Mesenchymal stem cell (in vitro differentiated cells and primary cell): ENCODE measurements at places on chromosomes 5 and 9.

- DNase-seq = peak; percentile 46
Measured at GRCh38 chr9:123925819-123926218, 4.1 kb downstream of the DENND1A start.

- no peak for DNase-seq
Measured at GRCh38 chr5:54525692-54526091, 8.1 kb downstream of the SNX18 start.

- no peak for DNase-seq
Measured at GRCh38 chr9:122791872-122792669, 3.3 kb downstream of the OR5C1 start.

GRCh38 chr5:13910637-13911288, 33.7 kb downstream of the DNAH5 start:
- DNase-seq = no peak

- no peak for DNase-seq
Measured at GRCh38 chr9:115781070-115781736, 372.4 kb upstream of the PAPPA start.

DNA sequence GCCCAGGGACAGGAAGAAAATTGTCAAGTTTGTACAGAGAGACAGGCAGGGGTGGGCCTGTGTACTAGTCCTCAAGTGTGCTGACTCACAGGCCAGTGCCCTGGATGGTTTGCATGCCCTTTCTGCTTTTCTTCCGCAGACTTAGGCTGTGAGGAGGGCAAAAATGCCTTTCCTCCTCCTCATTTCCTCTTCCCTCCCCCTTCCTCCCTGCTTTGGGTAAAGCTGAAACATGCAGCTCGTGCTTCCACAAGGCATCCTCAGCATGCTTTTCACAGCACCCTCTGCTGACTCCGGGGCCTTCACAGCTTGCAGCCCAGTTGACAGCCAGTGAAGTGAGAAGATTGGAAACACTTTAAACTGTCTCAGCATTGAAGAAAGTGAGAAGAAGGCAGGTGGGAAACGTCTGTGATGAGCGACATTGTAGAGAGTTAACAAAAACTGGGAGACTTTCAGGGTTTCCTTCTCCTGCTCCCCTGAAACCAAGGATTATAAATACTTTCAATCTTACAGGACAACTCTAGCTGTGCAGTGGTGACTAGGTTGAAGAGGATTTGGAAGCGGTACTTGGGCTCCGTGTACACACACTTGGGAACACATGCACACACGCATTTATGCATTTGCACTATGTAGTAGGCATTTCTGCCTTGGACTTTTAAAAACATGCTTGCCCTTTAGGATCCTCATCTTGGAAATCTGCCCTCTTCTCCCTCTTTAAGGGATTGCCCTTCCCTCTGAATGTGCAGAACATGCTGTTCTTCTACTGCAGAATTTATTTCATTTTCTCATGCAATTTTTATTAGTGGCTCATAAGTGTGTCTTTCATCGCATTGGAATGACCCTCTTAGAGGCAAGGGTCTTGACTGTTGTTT, 138.8 kb downstream of the GRIA1 start:
- DNase-seq = peak; percentile 99

DNA sequence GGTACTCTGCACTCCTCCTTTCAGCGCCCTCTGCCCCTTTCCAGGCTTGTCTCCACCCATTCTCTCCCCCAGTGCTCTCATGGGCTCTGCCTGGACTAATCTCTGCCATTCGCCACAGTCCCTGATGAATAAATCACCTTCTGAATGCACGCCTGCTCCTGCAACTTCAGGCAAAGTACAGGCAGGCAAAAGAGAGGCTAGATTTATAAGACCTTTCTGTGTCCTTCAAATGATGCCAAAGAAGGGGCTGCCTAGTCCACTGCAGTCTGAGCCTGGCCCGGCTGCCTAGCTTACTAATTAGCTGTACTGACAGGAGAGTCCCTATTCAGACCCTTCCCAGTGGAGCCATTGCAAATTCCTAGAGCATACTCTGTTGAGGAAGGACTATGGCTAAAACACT, 7.4 kb downstream of the FGF1 start:
- DNase-seq = no peak

- no peak for DNase-seq
Measured at GRCh38 chr9:129081388-129081904, 535 bp downstream of the DOLPP1 start.

DNA sequence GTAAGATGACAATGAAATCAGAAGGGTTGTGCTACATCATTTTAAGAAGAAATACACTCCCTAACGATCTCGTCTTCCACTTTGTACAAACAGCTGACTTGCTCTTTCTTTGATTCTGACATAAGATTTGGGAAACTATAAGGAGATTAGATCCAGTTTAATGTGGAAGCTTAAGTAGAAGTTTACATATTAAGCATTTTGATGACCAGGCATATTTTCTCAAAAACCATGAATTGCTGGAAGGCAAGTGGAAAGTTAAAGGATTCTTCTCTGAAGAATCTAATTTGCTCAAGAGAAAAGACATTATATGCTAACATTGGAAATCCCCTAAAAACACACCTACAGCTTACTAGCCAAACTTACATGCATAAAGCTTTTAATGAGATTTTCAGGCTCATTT, 531.9 kb upstream of the PTPRD start:
- DNase-seq = no peak

DNA sequence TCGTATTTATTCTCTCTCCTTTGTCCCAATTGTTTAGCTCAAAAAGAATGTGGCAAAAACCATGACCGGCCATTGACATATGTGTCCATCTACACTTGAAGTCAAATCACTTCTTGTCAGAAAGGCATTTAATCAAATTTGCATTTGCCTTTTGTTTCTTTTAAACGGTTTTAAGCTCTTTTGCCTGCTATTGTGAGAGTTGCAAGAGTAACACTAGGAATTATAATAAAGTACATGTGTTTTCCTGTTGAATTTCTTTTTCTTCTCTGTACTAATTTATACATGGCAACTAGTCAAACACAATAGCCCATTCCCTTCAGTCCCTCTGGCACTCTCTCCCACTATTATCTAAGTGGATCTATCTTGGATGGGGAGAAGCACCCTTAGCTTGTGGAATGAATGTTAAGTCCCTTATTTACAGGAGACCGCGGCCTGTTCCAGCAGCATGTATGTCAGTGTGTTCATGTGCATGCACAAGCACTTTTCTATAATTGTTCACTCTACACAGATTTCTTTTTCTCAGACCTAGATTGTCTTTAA, 3.2 kb downstream of the ADAMTSL1 start:
- DNase-seq = no peak

GRCh38 chr5:56019306-56020272, 24.8 kb upstream of the IL6ST start:
- DNase-seq = peak; percentile 40

DNA sequence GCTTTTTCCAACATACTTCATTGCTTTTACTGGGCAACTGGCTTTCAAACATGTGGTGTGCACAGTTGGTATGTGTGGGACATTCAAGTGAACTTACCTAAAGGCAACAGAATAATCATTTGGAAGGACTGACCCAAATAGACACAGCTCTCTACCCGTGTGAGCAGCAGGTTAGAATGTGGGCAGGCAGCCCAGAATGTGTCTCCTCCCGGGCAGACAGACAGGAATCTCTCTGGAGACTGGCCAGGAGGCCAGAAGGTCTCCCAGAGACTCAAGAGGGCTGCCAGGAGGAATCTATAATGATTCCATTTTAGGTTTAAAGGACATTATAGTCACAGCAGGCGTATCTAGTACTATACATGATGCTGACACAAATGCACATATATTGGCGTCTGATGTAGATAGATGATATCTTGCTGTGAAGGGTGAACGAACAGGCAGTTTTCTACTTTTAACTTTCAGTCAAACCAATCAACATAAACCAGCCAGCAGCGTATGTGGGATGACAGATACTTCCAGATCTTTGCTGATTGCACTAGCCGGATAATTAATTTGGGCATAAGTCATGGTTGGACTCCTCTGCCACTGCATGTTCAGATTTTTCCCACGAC, 297.4 kb upstream of the ZNF608 start:
- DNase-seq = peak; percentile 33

DNA sequence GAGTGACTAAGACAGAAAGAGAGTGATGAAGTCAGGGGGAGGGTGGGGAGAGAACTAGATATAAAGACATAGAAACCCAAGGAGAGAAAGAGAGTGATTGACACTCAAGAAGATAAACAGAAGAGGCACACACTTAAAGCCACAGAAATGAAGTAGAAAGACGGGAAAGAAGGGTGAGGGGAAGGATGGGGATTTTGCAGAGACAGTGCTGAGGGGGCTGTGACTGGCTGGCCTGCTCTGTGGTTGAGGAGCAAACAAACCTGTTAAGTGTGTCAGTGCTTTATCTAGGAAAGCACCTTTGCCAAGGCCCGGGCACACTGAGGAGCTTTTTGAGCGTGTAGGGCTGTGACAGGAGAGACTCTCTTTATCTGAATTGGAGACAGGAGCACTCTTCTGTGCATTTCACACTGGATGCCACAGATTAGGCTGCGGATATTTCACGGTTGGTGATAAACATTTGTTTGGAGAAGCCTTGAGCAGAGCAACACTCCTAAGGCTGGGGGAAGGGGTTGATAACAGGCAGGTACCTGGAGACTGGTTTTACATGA, 109.1 kb downstream of the DOCK2 start:
- DNase-seq = no peak
